ENCODE measurements at places on chromosomes 4 and X.

DNA sequence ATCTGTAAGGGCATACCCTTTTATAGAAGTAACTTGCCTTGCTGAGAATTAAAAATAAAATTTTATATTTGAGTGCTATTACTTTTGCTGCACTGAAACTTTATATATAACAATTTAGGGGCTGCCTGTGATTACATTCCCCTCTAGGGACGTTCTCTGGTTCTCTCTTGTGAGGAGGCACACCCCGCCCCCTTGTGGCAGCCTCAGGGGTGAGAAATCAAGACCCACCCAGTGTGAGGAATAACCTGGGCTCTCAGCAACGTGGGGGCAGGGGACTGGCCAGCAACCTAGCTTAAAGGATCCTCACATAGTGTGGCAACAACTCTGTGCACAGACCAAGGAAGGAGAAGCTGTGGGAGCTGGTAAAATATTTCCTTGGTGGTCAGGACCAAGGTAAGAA, 43.7 kb downstream of the MAGEA9 start:
- no peak for DNase-seq

DNA sequence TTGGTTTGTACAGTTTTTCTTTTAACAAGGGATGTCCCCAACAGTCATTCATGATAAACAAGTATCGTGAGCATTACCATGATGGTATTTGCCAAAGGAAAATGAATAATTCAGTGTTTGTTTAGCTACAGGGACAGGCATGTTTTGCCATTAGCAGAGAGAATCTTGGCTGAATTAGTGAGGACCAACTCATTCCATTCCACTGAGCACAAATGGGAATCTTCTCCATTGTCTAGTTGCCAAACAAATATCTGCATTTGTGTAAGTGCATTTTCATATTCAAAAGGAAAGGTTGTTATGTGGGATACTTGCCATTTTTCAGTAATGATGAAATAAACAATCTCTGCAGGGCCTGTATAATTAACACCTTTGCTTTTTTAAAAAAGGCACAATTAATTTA, 1762.6 kb downstream of the RPA4 start:
- DNase-seq: no peak

DNA sequence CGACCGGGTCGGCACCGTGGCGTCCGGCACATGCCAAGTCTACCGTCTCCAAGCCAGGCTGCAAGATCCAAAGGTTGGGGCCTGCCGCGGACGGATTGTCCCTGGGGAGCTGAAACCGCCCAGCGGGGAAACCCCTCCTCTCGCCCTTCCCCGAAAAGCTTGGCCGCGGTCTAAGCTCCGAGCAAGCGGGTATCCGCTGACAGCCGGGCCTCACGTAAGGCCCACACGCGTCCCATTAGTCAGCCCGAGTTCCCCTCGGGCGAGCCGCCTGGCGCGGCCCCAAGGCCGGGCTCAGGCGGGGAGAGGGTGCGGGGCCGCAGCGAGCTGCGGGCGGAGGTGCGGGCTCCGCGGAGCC, 6.8 kb upstream of the BCOR start:
- no peak for DNase-seq

DNA sequence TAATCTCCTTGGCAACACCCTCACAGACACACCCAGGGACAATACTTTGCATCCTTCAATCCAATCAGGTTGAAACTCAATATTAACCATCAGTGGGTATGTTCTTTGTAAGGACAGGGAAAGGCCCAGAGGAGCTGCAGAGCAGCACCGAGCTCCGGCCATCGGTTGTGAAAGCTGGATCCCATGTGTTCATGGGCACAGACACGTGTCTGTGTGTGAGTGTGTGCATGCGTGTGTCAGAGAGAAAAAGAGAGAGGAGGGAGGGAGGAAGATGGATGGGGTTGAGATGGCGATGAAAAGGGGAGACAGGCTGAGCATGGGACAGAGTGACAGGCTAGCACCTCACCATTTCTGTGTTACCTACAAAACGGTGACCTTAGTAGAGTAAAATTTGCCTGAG, 6.8 kb upstream of the BEND2 start:
- no peak for DNase-seq

DNA sequence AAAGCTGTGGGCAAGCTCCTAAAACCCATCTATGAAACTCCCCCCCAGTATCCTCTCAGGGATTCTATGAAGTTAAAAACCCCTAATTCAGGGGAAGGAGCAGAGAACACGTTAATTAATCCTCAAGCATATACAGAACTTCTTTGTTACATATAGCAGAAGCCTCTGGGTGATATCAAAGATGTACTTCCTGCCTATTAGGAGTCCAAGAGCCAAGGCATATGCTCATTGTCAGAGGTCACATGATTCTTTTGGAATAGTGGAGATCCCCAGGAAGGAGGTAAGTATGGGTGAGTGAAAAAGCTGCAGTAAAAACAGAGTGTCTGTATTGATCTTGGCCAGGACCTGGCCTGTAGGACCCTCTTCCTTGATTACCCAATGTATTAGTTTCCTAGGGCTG, 2.9 kb upstream of the SPARCL1 start:
- DNase-seq: no peak

GRCh38 chr4:165478260-165478659, 99.5 kb downstream of the CPE start:
- DNase-seq: no peak

Measured in GM12864 (cell line).